ENCODE measurements at places on chromosomes 2 and 18.

- no peak for DNase-seq
Observed at GRCh38 chr2:104781151-104781550, 72.8 kb upstream of the POU3F3 start.

DNA sequence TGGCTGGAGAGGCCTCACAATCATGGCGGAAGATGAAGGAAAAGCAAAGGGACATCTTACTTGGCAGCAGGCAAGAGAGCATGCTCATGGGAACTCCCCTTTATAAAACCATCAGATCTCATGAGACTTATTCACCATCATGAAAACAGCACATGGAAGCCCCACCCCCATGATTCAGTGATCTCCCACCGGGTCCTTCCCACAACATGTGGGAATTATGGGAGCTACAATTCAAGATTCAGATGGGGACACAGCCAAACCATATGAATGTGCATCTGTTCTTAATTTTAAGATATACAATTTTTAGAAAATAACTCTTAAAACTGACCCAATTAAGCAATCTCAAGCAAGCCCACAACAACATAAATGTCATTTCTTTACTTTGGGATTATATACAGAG lies 12.6 kb downstream of the C18orf63 start:
- no peak for DNase-seq

- DNase-seq = no peak
Observed at GRCh38 chr2:240287011-240287410, 146.6 kb upstream of the OTOS start.

DNA sequence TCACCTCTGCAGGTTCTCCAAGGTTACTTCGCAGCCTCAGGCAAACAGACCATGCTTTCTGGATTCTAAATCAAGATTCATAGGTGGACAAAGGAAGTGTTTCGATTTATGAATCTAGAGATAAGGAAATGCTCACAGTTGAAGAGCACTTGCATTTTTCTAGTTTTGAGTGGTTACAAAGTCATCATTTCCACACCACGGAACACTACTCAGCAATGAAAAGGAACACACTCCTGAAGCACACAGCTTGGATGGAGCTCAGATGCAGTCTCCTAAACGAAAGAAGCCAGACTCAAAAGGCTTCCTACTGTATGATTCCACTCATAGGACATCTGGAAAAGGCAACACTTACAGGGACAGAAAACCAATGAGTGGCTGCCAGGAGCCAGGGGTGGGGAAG lies 31.7 kb downstream of the SDC1 start:
- no peak for DNase-seq

DNA sequence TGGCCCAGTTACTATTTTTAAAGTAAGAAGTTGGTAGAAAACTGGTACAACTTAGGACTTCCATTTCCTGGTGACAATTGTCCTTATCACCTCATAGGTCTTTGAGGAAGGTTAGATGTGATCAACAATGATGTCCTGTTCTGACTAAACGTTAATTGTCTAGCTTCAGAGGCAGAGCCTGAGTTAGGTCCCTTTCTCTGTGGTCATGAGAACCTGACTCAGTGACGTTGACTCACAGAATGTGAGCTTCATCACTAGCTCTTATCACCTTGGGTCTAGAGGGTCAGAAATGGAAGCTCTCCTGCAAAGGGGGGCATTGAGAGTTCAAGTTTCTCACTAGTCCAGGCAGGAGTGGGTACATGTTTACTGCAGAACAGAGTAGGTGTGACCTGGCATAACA lies 60.6 kb upstream of the ATP8B1 start:
- no peak for DNase-seq

GRCh38 chr2:70903641-70904340 lies 31.9 kb upstream of the ATP6V1B1 start:
- DNase-seq = no peak

DNA sequence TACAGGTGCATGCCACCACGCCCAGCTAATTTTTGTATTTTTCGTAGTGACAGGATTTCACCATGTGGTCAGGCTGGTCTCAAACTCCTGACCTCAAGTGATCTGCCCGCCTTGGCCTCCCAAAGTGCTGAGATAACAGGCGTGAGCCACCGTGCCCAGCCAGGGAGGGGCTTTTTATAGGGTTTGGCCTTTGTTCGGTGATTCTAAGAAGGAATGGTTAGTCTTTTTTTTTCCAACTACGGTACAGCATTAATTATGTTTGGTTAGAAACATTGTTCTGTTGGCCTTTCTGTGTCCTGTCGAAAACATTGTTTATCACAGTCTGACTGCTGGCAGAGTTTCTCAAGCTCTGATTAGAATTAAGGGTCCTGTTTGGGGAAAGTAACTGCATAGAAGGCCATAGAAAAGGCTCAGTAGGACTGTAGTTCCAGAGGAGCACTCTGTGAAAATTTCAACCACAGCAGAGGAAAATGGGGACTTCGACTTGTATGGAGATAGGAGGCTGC lies 19.3 kb upstream of the SMCHD1 start:
- no peak for DNase-seq
